H9 (cell line): ENCODE measurements at places on chromosomes 3 and 15. TPM values are rescaled to one million over a fixed set of nuclear protein-coding genes. Genes with fewer than 3 reads are reported as not detected.

RAD18 gene
- 27.8 and 30.2 TPM in 2 replicates for total RNA-seq

CACNA1D gene
- 1.9 and 3.5 TPM in 2 replicates for total RNA-seq

GRCh38 chr3:167484551-167484950 is 10.7 kb upstream of the SERPINI2 start:
- DNase-seq = no peak
- no peak overlapping the region for H3K4me3 ChIP-seq

GRCh38 chr3:99712291-99712954 is 74.0 kb downstream of the COL8A1 start:
- no peaks in the 10 kb centered on the region for H3K36me3 ChIP-seq
- H3K27me3 ChIP-seq = no peaks in the 10 kb centered on the region
- no peak overlapping the region for H3K4me3 ChIP-seq
- DNase-seq = no peak

- no peaks in the 10 kb centered on the region for H3K27me3 ChIP-seq
- H3K36me3 ChIP-seq = no peaks in the 10 kb centered on the region
- no peak overlapping the region for H3K27ac ChIP-seq
- H3K4me1 ChIP-seq = no peaks in the 10 kb centered on the region
These were observed 25.1 kb upstream of the HERC1 start for GRCh38 chr15:63858881-63859280.

HYAL2 gene
- 51.9 and 57.6 TPM in 2 replicates for total RNA-seq

DNA sequence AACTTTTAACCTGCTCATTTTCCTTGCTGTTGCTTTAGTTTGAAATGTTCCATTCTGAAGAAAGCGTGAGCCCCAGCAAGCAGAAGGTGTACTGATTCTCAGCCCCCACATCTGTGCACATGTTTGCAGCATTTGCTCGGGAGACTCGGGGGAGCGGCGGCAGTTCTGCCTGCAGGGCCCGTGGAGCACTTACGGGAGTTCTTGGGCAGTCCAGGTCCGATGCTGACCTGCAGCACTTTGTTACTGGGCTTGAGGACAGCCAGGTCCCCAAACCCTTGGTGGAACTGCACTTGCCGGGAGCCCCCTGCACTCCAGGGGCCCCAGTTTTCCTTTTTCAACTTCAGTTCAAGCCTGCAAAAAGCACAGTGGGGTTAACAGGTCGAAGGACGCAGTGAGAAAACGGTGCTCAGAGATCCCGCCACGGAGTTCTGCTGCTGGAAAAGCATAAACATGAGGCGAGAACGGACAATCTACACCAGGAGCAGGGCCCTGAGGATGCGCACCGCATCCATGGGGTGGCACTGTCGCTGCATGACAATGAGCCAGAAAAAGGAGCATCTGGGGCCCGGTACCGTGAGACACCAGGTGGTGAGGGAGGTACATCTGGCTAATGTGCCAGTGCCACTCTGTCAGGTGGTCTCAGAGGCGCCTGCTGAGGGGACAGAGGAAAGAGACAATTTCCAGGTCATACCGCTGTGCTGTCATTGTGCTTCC is 45.6 kb upstream of the LDHAL6B start:
- no peak overlapping the region for H3K27ac ChIP-seq
- DNase-seq = peak; percentile 83
- peaks cover 12% of the 10 kb centered on the region for H3K36me3 ChIP-seq
- H3K27me3 ChIP-seq = no peaks in the 10 kb centered on the region
- no peaks in the 10 kb centered on the region for H3K4me1 ChIP-seq

ATP13A5 gene
- total RNA-seq = not detected in 2 replicates

DNA sequence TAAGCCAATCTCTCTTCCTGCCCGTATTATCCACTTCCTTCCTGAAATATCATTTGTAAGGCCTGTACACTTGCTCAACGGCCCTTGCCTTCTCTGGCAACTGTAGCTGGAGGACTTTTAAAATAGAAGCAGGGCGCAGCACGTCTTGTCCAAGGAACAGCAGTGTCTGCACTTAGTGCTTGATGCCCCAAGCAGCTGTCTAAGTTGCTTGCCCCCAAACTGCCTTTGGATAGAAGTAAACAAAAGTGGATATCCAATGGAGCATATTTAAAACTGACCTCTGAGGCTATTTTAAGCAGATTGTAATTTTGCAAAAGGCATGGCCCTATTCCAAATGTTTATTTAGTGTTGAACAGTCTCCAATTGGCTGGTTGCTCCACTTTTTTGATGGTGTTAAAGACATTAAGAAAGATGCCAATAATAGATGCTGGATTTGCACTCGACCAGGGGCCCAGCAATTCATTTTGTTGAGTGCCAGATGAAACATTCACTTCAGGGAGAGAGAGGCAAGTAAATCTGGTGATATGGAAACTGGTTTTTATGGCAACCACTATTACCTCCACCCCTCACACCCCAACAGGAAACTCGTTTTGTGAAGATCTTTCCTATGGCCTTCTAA is 526.8 kb upstream of the TBL1XR1 start:
- H3K4me3 ChIP-seq = no peak overlapping the region
- no peak overlapping the region for H3K27ac ChIP-seq
- H3K27me3 ChIP-seq = no peaks in the 10 kb centered on the region
- H3K36me3 ChIP-seq = peaks cover 3% of the 10 kb centered on the region; the same call in 2 of the 3 replicates

GRCh38 chr3:2876362-2876761 is 233.8 kb downstream of the IL5RA start:
- no peaks in the 10 kb centered on the region for H3K4me1 ChIP-seq
- no peak overlapping the region for H3K4me3 ChIP-seq
- no peaks in the 10 kb centered on the region for H3K27me3 ChIP-seq
- no peak overlapping the region for H3K27ac ChIP-seq
- DNase-seq = no peak

GRCh38 chr3:72618739-72619138 is 229.5 kb downstream of the SHQ1 start:
- H3K27me3 ChIP-seq = no peaks in the 10 kb centered on the region
- H3K4me1 ChIP-seq = no peaks in the 10 kb centered on the region
- H3K27ac ChIP-seq = no peak overlapping the region
- H3K36me3 ChIP-seq = no peaks in the 10 kb centered on the region; the same call in 2 of the 3 replicates
- H3K4me3 ChIP-seq = no peak overlapping the region
- no peak for DNase-seq

REC114 gene
- not detected in 2 replicates for total RNA-seq

DNA sequence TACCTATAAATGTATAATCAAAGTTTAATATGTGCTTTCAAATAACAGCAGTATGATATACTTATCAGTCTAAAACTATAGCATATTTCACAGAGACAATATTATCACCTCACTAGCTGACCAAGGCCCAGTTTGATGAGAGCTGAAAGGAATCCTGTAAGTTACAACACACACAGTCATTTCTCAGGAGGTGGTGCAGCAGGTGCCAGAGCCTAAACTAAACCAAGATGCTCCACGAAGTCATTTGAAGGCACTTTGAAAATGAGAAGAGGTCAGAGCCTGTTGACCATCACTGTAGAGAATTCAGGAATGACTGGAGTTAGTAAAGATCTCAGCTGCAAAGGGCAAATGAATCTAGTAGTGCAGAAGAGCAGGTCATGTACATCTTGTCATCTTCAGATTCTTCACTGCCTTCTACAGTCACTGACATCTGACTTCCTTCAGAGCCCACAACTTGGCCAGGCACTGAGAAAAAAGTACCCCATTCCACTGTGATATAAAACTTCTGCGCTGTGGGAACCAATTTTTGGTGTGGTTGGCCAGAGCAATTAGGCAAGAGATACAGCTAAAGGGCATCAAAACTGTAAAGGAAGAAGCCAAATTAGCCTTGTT is 7.9 kb downstream of the GBE1 start:
- H3K36me3 ChIP-seq = peaks cover 17% of the 10 kb centered on the region
- no peaks in the 10 kb centered on the region for H3K4me1 ChIP-seq
- H3K27me3 ChIP-seq = no peaks in the 10 kb centered on the region
- H3K27ac ChIP-seq = no peak overlapping the region
- no peak overlapping the region for H3K4me3 ChIP-seq
- no peak for DNase-seq

GOLGA8S gene
- 0.07 TPM in 2 replicates for total RNA-seq

DET1 gene
- 6.3 and 6.6 TPM in 2 replicates for total RNA-seq

DNA sequence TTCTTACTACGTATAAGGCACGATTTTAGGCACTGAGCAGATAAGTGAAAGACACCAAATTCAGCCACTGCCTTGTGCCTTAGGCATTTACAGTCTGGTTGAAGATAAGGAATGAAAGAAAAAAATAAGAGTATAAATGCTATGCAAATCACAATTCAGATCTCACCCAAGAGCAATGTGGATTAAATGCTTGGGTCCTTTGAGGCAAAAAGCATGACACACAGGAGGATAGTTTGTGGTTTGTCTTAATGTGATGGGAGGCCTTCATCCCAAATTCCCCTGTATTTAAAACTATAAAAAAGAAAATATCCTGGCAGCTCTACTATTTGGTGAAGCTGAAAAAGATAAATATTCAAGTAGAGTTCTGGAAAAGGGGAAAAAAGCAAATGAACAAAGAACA is 79.8 kb downstream of the TGFBR2 start:
- no peak overlapping the region for H3K4me3 ChIP-seq
- H3K27ac ChIP-seq = no peak overlapping the region
- peaks cover 34% of the 10 kb centered on the region for H3K36me3 ChIP-seq
- H3K4me1 ChIP-seq = no peaks in the 10 kb centered on the region
- H3K27me3 ChIP-seq = no peaks in the 10 kb centered on the region
- no peak for DNase-seq

HES1 gene
- 23.2 and 23.3 TPM in 2 replicates for total RNA-seq

RASL12 gene
- total RNA-seq = 7.5 and 7.7 TPM in 2 replicates

- no peak overlapping the region for H3K27ac ChIP-seq
- H3K4me3 ChIP-seq = no peak overlapping the region
- no peaks in the 10 kb centered on the region for H3K4me1 ChIP-seq
- no peak for DNase-seq
- no peaks in the 10 kb centered on the region for H3K27me3 ChIP-seq
These were observed 88.9 kb upstream of the THBS1 start for GRCh38 chr15:39491886-39492490.

GRCh38 chr15:68012911-68013310 is 41.2 kb upstream of the PIAS1 start:
- peaks cover 4% of the 10 kb centered on the region for H3K36me3 ChIP-seq
- no peaks in the 10 kb centered on the region for H3K4me1 ChIP-seq
- no peak overlapping the region for H3K4me3 ChIP-seq
- no peak overlapping the region for H3K27ac ChIP-seq

GRCh38 chr3:119700269-119700919 is 2.4 kb upstream of the CFAP91 start:
- H3K36me3 ChIP-seq = peaks cover 2% of the 10 kb centered on the region; the same call in 1 of the 3 replicates
- no peak for DNase-seq
- H3K27ac ChIP-seq = no peak overlapping the region
- H3K4me1 ChIP-seq = no peaks in the 10 kb centered on the region; the same call in 1 of the 2 replicates

GPR15 gene
- not detected in 2 replicates for total RNA-seq

GOLGA8Q gene
- not detected in 2 replicates for total RNA-seq
